ENCODE measurements at places on chromosomes 6 and 20.

DNA sequence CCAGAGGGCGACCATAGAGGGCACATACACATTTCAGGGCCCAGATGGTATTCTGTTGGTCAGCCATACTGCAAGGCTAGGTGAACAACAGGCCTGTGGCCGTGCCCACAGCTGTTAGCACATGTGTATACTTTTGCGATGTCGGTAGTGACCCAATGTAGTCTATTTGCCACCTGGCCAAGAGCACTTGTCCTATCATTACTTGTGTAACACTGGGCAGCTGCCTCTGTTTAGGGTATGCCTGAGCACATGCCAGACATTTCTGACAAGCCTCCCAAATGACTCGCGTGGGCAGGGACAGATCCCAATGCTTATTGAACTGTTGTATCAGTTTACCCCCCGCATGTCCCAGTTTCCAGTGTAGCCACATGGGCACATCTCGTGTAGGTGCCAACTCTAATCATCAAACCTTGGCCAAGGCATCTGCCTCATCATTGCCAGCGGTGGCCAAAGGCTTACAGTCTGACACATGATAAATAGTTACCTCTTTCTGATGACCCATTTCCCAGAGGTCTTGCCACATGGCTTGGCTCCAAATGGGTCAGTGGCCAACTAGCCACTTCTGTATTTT is 74.4 kb upstream of the FBXL4 start:
- no peak for DNase-seq

DNA sequence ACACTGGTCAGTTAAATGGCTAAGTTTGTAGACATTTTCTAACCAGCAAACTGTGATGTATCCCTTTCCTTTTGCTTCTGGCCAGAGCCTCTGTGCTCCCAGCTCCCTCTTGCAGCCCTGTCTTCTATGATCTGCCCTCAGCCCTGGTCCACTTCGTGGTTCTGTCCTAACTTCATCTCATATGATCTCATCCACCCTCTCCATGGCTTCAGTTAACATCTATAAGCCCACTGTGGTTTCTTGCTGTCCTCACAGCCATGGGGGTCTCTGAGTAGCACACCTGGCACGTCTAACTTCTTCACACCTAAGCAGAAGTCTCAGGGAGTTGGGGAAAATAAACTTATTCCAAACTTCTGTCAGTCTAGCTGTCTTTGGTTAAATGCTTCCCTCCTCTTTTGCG is 81.8 kb downstream of the IRF4 start:
- DNase-seq: no peak

DNA sequence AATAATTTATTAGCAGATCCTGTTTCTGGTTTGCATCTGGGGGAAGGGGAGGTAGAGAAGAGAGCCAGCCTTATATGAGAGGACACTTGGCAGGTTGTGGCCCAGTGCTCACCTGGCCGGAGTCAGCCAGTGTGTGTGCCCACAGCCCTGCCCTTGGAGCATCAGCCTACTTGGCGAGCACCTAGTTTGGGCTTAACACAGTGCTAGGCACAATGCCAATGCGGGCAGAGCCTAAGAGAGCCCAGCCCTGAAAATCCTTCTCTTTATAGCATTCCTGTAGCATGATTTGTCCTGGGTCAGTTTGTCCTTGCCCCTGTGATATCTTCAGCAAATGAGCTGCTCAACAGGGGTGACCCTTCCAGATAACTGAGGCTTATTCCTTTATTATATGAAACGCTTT is 73.0 kb downstream of the SLX4IP start:
- no peak for DNase-seq

- DNase-seq: no peak
These were observed 44.3 kb downstream of the CPXM1 start for GRCh38 chr20:2756056-2756611.

- no peak for DNase-seq
These were observed 304.5 kb downstream of the PRL start for GRCh38 chr6:21992178-21992967.

DNA sequence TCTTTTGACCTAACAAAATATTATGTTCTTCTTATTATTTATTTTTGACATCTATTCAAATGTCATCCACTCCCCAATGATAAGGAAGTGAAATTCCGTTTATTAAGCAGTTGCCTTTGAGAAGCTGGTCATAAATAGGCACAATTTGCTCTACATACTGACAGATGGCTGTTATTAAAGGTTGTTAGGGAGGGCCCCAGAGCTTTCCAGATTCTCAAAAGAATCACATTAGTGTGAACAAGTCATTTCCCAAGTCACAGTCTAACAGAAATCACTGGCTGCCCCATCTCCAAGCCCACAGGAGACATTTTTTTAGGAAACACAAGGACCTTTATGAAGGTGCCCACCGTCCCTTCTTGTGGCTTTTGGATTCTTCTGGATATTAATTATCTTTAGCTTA is 172.4 kb downstream of the MEI4 start:
- DNase-seq: no peak

DNA sequence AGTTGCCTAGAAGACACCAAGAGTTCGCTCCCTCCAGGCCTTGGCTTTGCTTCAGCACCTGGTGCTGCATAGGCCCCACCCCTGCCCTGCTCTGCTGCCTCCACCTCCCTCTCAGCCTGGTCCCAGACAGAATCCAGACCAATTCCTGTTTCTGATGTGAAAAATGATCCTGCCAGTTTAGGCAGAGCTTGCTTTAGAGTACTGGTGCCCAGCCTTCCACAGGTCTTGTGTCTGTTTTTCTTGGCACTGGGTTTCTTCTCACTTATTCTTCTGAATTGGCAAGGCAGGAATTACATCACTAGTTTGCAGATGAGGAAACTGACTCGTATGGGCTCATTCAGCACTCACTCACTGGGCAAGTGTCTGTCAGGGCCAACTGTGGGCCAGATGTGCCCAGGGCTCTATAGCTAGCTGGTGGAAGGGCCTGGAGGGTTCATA is 53.0 kb downstream of the HLA-A start:
- DNase-seq: no peak

GRCh38 chr6:17480476-17480875 is 87.1 kb downstream of the CAP2 start:
- DNase-seq: no peak

DNA sequence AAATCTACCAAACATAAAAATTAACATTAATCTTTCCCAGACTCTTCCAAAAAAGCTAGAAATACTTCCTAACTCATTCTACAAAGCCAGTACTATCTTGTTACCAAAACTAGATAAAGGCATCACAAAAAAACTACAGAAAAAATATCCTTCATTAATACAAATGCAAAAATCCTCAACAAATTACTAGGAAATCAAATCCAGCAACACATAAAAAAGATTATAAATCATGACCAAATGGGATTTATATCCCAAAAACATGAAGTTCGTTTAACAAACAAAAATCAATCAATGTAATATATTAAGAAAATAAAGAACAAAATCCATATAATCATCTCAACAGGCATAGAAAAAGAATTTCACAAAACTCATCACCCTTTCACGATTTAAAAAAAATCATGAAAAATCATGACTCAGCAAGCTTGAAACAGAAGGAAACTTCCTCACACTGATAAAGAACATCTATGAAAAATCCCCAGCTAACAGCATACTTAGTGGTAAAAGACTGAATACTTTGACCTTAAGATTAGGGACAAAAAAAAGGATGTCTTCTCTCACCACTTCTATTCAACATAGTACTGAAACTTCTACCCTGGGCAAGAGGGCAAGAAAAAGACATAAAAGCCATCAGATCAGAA is 43.2 kb downstream of the RANBP9 start:
- no peak for DNase-seq

DNA sequence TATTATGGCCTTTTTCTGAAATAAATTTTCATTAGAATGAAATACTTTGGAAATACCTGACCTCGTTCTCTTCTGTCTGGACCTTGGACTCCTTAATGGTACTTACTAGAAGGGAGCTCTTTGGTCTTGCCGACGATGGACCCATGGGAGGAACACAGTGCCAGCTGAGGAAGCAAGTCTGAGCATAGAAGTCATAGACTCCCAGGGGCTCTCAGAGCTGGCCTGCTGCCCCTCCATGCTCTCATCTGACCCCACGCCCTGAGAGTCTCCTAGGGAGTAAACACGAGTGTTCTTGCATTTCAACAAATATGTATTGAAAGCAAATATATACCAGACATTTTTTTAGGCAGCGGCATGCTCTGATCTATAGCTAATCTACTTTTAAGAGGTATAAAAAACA is 87.8 kb downstream of the PLEKHG1 start:
- DNase-seq: no peak

- no peak for DNase-seq
These were observed 577.9 kb downstream of the C6orf118 start for GRCh38 chr6:164731539-164731938.

GRCh38 chr20:2834401-2835110 is 5.9 kb downstream of the PCED1A start:
- DNase-seq: no peak

GRCh38 chr6:34159844-34160243 is 14.0 kb upstream of the GRM4 start:
- DNase-seq: no peak

DNA sequence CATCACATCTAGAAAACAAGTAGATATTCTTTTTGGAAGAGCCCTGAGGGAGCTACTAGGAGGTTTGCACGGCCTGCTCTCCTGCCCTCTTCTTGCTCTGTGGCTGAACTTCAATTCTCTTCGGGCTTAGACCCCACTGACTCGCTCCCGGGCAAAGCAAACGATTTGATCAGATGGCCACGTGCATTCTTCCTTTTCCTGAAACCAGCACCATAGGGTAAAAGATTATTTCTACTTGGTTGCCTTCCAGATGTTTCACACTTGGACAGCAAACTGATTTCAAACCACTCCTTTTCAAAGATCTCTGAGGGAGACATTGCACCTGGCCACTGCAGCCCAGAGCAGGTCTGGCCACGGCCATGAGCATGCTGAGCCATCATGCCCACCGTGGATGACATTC is at the start of gene SLC22A1:
Gene SLC22A1, plus strand, starts transcription at position 258 of the 400 bp plus-strand sequence. Its CDS starts 121 bp downstream, at position 379.
- no peak for DNase-seq

DNA sequence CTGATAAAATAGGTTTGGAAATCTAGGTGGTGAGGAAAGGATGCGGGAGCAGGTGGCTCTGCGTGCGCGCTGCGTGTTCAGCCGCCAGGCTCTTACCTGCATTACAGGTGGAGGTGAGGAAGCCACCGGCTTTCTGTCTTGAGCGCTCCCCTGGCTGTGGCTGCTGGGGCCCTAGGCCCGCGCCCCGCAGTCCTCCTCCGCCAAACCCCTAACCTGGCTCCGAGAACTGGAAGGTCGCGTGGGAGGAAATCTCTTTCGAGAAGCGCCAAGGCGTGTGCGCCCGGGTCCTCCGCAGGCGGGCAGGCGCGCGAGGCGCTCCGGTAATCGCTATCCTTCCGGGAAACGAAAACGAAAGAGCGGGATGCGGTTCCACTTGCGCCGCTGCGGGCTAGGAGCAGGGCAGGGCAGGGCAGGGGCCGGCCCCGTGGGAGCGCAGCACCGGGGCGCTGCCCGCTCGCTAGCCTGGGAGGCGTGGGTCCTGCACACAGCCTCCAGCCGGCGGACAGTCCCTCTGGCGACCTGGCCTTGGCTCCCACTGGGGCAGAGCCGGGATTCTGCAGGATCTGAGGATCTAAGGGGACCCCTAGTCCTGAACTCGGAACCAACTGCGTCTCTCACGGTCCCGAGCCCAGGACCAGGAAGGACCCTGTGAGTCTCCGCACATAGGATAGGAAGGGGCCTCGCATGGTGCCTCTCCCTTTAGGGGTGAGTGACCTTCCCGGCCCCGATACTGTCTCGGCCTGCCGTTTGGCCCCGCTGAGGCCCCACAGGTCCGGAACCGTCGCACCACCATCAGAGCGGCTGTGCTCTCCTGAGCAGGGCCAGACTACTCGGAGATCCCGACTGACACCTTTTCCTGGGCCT is at the start of gene ETV7:
Gene ETV7, minus strand, starts transcription at position 230 of the 864 bp plus-strand sequence. Its CDS starts 128 bp downstream, at position 102.
- no peak for DNase-seq

DNA sequence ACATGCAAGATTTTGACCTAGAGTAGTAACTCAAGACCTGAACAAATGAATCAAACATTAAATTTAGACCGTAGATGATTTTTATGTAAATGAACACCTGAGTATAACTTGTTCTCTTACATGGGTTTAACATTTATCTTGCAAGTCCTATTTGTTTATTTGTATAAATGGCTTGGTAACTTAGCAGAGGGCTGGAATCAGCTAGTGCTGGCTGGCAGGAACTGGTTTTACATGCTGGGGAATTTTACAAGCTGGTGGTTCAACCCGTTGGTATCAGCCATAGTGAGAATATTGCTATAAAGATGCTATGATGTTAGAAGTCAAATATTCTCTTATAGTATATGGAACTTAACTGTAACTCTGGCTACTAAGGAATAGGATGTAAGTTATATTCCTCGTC is 8.9 kb downstream of the SLC22A2 start:
- no peak for DNase-seq

DNA sequence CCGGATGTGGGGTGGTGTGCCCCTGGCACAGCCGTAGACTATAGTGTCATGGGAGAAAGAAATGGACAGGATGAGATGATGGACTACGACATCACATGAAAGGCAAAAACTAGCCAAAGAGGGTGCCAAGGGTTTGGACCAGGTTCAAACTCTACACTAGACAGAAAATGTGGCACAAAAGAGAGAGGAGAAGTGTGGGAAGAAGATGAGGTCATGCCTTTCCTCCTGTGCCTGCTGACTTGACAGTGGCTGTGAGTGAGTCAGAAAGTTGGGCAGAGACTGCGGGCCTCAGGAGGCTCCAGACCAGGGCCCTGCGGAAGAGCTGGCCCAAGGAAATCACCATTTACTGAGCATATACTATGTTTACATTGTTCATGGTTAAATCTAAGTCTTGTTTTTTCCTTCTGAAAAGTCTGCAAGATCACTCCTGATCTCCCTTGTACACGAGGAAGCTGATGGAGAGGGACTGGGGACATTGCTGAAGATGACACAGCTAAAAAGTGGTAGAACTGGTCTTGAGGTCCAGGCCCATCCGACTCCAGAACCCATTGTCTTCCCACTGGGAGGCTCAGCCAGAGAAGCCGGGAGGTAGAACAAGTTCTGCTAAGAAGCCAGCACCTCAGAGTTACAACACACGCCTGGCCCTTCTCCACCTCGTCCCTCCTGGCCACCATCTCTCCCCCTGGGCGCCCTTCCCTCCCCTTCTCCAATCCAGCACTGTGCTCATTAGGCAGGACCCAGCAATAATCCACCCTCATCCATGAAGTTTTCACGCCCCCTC is 35.6 kb downstream of the CNKSR3 start:
- DNase-seq: no peak

- no peak for DNase-seq
These were observed 166.5 kb upstream of the ECI2 start for GRCh38 chr6:4301871-4302270.

DNA sequence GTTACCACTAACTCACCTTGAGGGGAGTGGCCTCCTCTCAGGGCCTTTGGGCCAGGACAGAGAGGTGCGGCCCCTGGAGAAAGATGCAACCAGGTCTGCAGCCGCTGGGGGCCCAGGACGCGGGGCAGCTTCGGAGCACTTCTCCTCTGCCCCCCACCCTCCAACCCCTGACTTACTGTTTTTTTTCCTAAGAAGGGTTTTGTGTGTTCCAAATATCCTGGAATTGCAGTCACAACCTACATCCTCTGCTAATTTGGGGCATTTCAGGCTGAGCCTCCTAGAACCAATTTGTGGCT is 1.7 kb downstream of the LINC00237 start:
- no peak for DNase-seq

Data from esophagus squamous epithelium (tissue), 5 donors.